Activated CD4-positive, alpha-beta T cell treated with anti-CD3 and anti-CD28 coated beads, Interleukin-2, amount 50 U/mL, for 1 hour (primary cell): ENCODE measurements at places on chromosomes 2 and 18.

GRCh38 chr2:72919414-72920317 lies 2.3 kb downstream of the EMX1 start:
- DNase-seq = no peak

- DNase-seq = no peak
These were observed 133.8 kb upstream of the LMAN1 start for GRCh38 chr18:59492756-59493421.

GRCh38 chr2:114108824-114109416 lies 219.0 kb downstream of the ACTR3 start:
- DNase-seq = no peak

DNA sequence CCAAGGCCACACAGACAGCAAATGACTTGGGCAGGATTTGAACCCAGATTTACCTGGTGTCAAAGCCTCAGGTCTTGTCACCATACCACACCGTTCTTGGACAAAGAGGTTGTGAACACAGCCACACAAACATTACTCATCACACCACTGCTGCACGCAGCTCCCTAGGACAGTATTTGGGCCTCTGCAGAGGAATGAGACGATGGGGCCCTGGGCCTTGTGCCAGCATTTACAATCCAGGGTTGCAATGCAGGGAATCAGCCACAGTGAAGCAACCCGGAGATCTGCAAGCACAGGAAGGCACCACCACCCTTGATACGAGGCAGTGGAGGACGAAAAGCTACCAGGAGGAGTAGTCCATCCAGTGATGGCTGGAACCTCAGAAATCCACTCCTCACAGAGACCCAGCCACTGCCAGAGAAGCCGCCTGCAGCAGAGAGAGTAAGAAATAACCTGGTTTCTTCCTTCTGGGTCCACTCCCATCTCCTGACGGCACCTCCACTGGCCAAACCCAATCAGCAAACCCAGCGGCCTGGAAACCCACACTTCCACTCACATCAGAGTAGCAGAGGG lies 3.7 kb upstream of the MTCL1 start:
- DNase-seq = no peak

DNA sequence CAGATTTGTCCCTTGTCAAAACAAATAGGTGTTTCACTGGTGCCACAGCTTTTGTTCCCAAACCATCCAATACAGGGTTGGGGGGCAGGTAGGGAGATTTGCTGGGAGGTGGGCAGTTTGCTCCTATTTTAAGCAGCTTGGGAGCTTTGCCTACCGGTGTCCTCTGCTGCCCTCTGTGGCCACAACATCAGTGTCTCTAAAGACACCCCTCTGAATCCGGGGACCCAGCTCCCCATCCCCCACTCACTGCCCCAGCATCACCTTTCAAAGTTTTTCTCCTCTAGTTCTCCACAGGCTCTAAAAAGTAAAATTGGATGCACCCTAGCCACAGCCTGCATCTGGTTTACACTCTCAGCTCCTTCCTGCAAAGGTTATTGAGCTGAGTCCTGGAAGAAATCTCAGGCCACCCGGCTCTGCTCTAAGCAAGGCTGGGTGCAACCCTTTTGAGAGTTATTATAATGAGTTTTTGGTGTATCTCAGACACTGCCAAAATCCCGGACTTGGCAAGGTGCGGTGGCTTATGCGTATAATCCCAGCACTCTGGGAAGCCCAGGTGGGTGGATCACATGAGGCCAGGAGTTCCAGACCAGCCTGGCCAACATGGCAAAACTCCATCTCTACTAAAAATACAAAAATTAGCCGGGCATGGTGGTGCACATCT lies 2.9 kb upstream of the EPAS1 start:
- peak; percentile 13 for DNase-seq

DNA sequence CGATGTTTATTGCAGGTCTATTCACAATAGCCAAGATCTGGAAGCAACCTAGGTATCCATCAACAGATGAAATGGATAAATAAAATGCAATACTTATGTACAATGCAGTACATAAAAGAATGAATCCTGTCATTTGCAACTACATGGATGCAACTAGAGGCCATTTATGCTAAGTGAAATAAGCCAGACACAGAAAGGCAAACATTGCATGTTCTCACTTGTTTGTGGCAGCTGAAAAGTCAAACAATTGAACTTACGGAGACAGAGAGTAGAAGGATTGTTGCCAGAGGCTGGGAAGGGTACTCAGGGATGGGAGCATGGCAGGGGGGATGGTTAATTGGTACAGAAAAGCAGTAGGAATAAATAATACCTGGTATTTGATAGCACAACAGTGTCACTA lies 563.9 kb downstream of the TMX3 start:
- DNase-seq = no peak

DNA sequence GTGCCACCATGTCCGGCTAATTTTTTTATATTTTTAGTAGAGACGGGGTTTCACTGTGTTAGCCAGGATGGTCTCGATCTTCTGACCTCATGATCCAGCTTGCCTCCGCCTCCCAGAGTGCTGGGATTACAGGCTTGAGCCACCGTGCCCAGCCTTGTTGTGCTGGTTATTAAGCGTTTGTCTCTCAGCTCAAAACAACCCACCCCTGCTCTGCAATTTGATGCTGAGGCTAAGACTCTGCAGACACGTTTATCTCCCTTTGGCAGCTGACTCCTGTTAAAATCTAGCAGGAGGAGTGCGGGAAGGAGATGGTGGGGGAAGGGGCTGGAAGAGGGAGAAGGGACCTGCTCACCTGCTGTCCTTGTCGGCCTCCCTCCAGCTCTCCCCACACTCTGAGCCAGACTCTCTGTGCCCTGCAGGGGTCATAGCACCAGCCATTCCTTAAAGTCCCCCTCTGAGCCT lies 29.9 kb upstream of the IMPA2 start:
- DNase-seq = no peak

- no peak for DNase-seq
These were observed 254.1 kb downstream of the GLI2 start for GRCh38 chr2:120989512-120990441.

GRCh38 chr18:6115710-6116109 lies 220.4 kb upstream of the TMEM200C start:
- DNase-seq = no peak

DNA sequence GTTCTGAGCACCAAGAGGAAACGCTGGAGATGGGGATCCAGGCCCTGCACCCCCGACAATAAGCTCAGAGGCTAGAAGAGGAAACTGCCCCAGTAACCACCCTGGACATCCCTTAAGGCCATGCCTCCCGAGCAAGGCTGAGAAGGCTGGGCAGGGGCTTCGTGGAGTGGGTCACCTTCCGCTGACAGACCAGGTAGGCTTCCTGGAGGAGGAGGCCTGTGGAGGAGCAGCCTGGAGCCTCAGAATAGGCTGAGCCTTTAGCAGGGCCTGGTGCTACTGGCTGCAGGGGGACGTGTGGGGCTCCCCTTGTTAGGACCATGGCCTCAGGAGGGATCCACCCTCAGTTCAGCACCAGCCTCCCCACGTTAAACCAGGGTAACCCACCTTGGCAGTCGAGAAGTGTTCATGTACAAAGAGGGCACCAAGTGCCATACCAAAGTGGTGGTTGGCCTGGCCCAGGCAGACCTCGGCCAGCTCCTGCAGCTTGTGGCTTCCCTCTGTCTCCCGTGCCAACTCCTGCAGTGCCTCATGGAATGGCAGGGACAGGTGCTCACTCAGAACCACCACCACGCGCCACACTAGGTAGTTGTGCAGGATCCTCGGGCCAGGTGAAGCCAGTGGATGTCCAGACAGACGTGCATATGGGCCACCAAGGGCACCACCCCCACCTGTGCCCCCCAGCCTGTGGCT lies 28.5 kb upstream of the ALPP start:
- DNase-seq = no peak

DNA sequence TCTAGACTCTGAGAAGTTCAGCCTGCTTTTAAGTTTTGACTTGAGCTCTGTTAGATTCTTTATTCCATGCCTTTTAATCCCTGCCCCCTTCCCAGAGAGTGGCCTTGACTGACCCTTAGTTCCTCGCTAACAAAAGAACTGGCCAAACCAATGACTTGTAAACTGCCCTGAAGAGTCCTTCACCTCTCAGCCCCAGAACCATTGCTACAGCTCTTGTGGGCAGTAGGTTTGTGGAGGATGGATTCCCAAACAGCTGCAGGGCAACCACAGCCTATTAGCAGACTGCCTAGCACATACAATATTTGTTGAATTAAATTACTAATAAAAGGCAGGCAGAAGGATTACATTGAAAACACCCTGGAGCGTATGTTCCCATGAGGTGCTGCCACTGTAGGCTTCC lies 163.9 kb downstream of the MAIP1 start:
- DNase-seq = no peak

DNA sequence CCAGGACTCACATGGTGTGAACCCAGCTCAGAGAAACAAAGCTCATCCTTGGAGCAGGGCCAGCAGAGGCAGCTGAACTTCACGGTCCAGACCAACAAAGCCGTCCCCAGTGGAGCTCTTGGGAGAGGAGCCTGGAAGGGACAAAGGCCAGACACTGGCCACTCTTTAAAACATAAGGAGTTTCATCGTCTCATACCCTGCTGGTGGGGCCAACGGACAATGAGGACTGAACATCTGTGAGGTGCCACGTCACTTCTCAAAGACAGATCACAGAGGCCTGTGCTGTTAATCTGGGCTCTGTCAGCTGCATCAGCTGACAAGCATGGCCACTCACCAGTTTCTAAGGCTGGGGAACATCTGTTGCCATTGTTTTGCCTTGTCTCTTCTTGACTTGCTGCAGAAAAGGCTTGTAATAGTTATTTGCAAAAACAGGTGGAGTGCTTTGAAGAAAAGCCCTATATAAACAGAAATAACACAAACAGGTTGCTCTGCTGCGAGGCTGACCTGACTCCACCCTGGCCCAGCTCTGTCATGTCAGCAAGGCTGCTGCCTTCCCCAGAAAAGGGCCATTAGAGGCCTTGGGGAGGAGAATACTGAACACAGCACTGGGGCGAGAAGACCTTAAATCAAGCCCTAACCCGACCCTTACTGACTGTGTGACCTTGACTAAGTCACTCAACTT lies 68.1 kb upstream of the DAPL1 start:
- no peak for DNase-seq

GRCh38 chr18:50313031-50313607 lies 25.6 kb upstream of the CXXC1 start:
- no peak for DNase-seq

DNA sequence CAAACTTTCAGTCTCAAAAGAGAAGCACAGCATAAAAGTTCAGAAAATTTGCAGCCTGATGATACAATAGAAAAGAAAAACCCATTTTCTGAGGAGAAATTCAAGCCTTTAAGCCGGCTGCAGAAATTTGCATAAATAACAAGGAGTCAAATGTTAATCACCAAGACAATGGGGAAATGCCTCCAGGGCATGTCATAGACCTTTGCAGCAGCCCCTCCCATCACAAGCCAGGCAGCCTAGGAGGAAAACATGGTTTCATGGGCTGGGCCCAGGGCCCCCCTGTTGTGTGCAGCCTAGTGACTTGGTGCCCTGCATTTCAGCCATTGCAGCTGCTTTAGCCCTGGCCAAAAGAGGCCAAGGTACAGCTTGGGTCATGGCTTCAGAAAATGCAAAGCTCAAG lies 54.1 kb upstream of the CAVIN2 start:
- no peak for DNase-seq

GRCh38 chr2:223041527-223042109 lies 10.4 kb upstream of the KCNE4 start:
- no peak for DNase-seq

- DNase-seq = no peak
These were observed 145.0 kb downstream of the PID1 start for GRCh38 chr2:229126066-229126465.

GRCh38 chr2:60070196-60070595 lies 483.3 kb downstream of the BCL11A start:
- no peak for DNase-seq

- DNase-seq = no peak
These were observed 32.7 kb downstream of the MEX3C start for GRCh38 chr18:51164761-51165281.

GRCh38 chr2:5482929-5483331 lies 209.3 kb upstream of the SOX11 start:
- no peak for DNase-seq

DNA sequence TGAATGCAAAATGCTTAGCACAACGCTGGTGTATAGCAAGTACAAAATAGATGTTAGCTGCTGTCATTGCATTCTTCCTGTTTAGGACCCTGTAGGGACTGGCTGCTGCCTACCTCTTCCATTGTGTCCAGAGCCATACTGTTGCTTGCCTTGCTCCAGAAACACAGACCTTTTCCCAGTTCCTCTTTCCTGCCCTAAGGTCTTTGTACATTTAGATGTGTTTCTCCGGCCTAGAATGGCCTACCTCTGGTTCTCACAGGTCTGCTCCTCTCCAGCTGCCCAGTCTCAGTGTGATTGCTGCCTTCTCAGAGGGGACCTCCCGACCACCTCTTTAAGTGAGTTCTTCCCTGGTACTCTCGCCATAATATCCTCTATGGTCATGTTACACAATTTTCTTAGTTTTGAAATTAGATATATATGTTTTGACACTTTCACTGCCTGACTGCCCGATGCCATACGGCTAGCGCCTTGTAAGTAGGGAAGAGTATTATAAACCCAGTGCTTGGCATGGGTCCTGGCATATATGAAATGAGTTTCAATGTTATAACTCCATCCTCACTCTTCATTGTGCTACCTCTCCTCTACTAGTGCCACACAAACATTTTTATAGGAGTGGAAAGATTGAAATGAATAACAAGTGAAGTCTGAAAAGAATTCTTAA lies 48.3 kb downstream of the RFTN2 start:
- DNase-seq = no peak

DNA sequence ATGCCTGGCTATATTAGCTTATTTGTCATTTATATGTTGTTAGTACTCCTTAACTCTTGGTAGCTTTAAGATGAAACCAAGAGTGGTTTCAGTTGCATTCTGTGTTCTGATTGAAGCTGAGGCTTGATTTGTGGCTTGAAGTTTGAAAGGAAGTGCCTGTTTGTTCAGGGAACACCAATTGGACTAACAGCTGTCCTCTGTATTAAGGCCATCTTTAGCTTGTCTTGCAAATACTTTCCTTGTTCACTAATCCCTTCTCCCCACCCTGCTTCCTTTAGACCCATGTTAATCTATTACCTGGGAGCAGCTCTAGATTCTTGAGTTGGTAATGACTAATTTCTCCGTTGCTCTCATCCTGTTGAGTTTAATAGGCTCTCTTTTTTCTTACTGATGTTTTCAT lies 13.4 kb downstream of the ITGA6 start:
- DNase-seq = no peak

DNA sequence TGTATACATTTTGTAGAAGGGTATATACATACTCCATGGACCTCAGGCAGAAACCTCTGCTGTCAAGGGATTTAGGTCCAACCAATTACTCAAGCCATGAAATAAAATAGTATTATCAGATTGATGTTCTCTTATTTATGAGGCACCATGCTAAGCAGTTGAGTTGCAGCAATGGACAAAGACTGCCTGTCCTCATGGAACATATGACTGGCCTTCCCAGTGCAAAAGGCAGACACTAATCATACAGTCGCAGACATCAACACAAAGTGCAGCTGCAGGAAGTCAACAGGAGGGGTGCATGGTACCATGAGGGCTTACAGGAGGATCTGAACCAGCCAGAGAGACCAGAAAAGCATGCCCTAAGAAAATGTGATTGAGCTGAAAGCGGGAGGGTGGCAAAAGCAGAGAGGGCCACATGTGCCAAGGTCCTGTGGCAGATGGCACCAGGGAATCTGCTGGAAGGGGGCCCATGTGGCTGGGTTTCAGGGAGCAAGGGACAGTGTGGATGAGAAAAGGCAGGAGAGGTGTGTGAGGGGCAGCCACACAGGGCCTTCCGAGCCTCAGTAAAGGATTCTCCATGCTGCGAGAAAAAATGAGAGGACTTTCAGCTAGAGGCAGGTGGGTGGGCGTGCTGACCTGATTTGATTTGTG lies 61.4 kb upstream of the RNF152 start:
- no peak for DNase-seq
